ENCODE measurements at places on chromosomes 3 and 15.

GRCh38 chr3:43248185-43248583 is 38.2 kb upstream of the SNRK start:
- no peak for DNase-seq

GRCh38 chr3:142106548-142106947 is 42.8 kb downstream of the TFDP2 start:
- DNase-seq = no peak

GRCh38 chr3:42653560-42654330 is at the start of gene ZBTB47:
ZBTB47 (plus strand) TSS chr3:42653697; CDS start chr3:42658356, 4,659 bp downstream.
- no peak for DNase-seq

DNA sequence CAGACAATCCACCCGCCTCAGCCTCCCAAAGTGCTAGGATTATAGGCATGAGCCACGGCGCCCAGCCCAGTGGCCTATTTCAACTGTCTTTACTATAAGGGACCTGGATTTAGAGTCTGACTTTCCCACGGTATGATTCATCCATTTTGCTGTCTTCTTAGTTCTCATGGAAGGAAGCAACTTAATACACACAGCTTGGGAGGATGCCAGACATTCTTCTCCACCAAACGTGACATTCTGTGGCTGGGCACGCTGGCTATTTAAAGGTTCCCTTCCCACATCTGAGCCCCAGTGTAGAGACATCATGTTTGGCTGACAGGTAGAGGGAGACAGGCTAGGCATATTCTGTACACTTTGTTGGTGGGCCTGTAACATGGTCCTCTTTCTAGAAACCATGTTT is 26.2 kb downstream of the FAM43A start:
- no peak for DNase-seq

DNA sequence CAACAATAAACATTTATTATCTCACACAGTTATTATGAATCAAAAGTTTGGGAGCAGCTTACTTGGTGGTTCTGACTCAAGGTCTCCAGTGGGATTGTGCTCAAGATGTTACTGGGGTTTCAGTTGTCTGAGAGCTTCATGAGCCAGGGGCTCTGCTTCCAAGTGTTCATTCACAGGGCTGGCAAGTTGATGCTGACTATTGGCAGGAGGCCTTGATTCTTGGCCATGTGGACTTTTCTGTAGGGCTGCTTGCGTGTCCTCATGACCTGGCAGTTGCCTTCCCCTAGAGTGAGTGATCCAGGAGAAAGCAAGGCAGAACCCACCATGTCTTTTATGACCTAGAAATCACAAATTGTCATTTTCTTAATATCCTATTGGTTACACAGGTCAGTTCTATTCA is 87.2 kb upstream of the TNFAIP8L3 start:
- no peak for DNase-seq

DNA sequence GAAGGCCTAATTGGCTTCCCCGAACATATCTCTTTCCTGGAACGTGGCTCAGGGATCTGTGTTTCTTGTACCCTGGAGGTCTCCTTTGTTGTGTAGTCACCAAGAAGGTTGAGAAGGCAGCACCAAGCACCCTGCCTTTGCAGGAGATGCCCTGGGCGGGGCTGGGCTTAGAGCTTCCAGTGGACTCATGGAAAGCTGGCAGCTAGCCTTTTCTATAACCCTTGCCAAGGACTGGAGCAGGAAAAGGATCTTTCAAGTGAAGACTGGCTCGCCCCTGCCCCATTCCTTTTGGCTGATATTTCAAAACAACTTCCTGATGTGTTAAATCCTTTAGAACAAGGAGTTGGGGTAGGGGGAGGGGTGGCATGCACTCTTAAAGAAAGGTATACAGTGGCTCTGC is 58.9 kb upstream of the EPHA6 start:
- no peak for DNase-seq

GRCh38 chr3:45093176-45093575 is 53.0 kb downstream of the CDCP1 start:
- DNase-seq = no peak
